ENCODE measurements at places on chromosomes 13 and 19.

GRCh38 chr19:44151491-44151890 lies 10.1 kb downstream of the ZNF234 start:
- DNase-seq, result no peak

DNA sequence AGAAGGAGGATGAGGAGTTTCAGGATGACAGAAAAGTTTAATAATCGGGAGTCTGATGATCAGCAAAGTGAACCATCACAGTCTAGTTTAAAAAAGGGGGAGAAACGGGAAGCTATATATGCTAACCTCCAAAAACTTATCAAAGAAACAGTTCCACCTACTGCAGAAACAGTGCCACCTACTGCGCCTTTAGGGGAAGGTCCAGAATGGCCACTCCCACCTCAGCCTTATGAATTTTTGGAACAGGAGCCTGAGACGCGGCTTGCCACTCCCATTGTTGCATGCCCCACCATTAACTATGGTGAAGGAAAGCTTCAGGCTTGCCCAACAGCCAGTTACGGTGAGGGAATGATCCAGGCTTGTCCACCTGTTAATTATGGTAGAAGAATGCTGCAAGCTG lies 929.0 kb downstream of the SLITRK6 start:
- no peak for DNase-seq

- DNase-seq, result no peak
Observed at GRCh38 chr13:24060993-24061392, 99.5 kb upstream of the SPATA13 start.

- DNase-seq, result no peak
Observed at GRCh38 chr19:42246143-42246921, 3.9 kb upstream of the GSK3A start.

GRCh38 chr13:99312493-99312883 lies 5.3 kb upstream of the GPR183 start:
- no peak for DNase-seq

DNA sequence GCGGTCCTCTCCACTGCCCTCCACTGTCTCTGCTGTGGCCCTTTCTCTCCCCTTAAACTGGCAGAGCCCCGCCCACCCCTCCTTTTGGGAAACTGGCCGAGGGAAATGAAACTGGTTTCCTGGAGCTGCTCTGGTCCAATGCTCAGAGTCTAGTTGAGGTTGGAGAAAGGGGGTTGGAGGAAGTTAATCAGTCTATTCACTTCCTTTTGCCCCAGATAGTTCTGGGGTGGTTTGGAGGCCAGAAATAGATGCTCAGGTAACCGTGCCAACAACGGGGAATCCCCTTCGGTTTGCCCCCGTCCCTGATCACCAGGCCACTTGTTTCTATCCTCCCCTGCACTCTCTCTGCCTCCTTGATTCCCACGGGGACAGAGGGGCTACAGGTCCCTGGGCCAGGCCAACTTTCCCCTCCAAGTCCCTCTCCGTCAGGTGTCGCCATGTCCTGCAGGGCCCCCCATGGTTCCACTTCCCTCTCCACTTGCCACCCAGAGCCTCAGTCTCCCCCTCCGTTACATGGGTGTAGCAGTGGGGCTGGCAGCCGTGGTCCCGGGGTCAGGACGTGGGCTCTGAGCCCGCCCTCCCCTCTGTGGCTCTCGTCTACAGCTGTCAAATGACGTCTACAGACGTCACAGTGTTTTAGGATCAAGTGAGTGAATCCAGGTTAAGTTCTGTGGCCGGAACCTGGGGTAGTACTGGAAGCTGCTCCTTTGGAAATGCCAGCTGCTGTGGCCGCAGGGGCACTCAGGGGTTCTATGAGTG lies at the start of gene IL4I1:
TSS of gene IL4I1 (minus strand) at position 25 of the 759 bp plus-strand sequence. CDS start 727 bp downstream, outside the sequence.
- no peak for DNase-seq

Measured in NCI-H2029 (cell line).